ENCODE measurements at places on chromosomes 4 and X.

GRCh38 chrX:3943965-3944364, 230.5 kb upstream of the PRKX start:
- no peak for DNase-seq

GRCh38 chrX:116226665-116227484, 56.3 kb downstream of the AGTR2 start:
- no peak for DNase-seq

DNA sequence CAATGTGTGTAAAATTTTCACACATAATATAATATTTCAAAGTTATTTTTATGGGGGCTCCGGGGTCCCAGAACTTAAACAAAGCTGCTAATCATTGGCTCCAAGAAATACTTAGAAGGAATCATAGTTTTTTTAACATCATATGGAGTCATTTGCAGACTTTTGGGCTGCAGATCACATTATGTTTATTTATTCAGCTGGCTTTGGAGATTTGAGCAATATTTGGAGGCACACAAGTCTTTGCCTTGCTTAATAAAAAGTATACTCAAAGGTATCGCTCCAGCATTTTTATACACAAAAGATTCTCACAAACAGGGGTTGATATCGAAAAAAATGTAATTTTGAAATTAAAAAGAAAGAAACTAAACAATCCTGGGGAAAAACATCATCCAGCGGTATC, 382.5 kb upstream of the TENM3 start:
- DNase-seq: no peak

DNA sequence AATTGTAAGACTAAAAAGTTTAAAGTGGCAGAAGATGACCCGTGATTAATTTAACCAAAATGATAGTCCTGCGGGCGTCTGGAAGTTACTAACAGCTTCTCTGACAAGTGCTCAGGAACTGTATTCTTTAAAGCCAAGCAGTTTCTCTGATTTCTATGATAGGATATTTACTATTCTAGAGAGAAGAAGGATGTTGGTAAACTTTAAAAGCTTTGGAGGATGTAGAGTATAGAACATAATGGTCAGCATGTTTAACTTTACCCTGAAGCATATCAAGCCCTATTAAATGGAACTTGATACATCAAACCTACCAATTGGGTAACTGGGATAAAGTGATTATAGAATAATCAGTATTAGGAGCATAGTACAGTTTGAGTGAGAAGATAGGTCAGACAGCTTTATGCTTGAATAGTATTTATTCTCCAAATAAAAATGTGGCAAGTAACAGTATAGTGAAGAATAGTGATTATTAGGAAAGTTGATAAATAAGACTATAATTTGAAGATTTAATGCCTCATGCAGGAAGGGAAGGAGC, 1.8 kb downstream of the STIM2 start:
- no peak for DNase-seq

DNA sequence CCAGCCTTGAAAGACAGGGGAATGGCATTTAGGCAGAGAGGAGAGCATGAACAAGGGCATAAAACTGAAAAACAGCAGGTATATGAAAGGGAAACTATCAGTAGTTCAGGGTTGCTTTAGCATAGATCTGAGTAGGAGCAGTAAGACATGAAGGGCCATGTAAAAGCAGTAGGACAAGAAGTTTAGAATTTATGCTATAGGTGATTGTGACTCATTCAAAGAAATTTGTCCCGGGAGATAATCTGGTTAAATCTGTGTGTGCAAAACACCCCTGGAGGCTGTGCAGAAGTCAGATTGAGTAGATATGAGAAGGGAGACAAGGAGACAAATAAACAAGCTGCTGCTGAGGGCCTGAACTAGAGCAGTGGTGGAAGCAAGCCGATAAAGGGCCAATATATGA, 109.1 kb upstream of the BMP3 start:
- no peak for DNase-seq

DNA sequence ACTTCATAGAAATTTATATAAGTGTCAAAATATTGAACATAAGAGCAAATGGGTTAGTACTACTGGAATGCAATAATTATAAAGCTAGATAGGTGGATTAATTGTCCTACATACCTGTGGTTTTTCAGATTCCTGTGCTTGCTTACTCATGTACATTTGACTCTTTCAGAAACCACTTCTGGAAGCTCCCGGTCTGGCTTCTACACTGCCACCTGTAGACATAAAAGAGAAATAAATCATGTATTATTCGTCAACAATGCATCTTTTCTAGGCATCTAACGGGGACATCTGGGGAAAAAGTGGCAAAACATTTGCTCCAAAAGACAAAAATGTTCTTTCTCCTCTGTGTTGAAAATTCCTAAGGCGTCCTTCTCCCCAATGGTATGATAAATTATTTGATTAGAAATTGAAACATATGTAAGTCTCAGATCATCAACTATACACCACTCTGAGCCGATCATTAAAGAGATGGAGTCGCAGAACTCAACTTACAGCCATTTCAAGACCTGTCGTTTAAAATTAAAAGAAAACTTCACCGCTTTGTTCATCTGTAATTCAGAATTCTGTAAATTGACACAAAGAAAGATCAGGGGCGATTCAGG, 648.7 kb upstream of the DIPK2B start:
- no peak for DNase-seq

DNA sequence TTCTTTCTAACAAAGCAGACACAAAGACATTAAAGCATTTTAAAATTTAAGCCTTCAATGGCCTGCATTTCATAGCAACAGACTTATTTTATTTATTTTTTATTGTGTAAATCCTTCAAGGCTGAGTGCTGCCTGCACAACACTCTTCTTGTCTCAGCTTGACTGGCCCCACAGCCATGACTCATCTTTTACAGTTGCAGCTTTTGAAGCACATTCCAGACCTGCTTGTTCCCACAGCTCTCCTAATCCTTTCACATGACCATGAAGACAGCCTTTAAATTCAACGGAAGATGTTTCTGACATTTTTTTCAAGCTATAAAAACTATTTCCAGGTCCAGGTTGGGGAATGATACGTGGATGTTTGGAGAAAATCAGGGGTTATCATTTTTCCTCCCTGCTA, 276.9 kb upstream of the TACR3 start:
- DNase-seq: peak; percentile 43

GRCh38 chr4:4930677-4931076, 71.2 kb downstream of the MSX1 start:
- DNase-seq: no peak

DNA sequence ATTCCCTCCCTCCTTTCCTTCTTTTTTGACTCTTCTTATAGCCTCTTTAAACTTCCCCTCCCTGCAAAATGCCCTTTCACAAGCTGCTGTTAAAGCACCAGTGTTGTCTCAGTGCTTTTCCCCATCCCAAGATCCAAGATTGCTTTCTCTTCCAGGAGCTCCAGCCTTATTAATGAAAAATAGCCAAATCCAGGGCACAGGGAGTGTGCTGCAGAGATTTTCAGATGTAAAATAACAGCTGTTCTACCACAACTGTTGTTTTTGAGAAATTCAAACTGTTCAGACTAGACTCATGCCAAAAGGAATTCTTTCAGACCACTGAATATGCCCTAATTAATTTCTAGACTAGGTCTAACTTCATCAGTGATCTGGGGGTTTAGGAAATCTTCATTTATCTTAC, 47.0 kb upstream of the GPC3 start:
- DNase-seq: no peak

DNA sequence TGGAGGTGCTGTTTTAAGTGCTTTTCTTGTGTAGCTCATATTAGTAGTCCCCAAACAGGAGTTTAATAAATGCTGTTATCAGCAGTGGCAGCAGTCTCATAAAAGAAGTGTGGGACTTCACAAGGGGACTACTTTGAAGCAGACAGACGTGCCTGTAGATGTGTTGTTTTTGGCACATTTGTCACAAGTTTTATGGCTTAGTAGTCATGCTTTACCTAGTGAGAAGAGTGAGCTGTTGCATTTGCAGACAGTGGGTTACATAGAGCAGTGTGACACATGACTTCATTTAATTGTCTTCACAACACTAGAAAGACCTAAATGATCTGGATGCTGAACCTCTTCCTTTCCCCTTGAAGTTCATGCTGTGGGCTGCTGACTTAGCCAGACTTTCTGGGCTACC, 149.5 kb upstream of the MBNL3 start:
- DNase-seq: no peak

- DNase-seq: no peak
Observed at GRCh38 chr4:184803874-184804273, 21.9 kb downstream of the ACSL1 start.

GRCh38 chr4:30330894-30331652, 389.1 kb upstream of the PCDH7 start:
- no peak for DNase-seq

- no peak for DNase-seq
Observed at GRCh38 chr4:26124753-26125321, 196.0 kb upstream of the RBPJ start.

GRCh38 chr4:165191348-165191656, 16.1 kb upstream of the KLHL2 start:
- DNase-seq: no peak

DNA sequence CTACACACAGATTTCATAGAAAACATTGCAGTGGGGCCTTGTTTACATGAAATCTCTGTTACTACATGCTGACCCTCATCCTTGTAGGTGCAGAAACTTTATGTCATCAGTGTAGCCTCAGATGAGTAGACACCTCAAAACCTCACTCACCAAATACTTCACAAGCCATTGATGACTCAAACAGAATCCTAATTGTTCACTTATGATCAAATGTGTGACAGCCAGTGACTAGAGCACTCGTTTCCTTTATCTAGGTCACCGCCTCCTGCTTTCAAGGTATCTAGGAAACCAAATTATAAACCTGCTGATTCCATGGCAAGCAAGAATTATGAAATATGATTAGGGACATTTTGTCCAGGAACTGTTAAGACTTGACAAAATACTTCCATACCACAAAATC, 255.8 kb upstream of the GPRIN3 start:
- no peak for DNase-seq

DNA sequence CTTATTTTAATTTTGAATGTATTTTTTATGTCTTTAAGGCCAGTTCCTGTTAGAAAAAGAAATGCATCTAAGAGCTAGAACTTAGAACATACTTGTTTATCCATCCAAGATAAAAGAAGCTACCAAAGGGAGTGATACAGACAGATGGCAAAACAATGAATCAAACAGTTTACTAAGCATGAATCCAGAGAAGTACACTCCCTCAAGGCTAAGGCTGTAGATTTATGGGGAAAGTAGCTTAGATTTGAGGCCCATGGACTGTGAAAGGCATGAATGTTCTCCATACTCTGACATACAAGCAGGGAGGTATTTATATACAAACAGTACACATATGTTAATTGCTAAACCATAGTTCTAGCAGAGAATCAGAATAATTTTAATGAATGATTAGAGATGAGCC, 255.3 kb upstream of the NRK start:
- no peak for DNase-seq

DNA sequence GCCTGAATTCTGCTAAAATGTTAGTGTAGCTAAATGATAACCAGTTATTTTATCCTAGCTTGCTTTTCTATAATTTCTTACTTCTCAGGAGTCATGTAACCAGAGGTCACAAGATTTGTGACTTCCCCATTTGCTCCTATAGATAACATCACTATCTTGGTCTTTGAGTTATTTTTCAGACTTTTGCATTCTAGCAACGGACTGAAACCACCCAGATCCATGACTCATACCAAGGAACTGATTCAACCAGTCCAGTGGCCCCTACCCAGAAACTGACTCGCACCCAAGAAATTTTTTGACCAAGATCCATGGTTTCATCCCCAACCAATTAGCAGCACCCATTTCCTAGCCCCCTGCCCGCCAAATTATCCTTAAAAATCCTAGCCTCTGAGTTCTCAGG, 50.0 kb downstream of the IQCM start:
- no peak for DNase-seq
